ENCODE measurements at places on chromosomes 12 and 14. TPM values are rescaled to one million over a fixed set of nuclear protein-coding genes. Genes with fewer than 3 reads are reported as not detected.

JPH4 gene
- not detected for total RNA-seq

GRCh38 chr12:75322464-75322863 lies 7.7 kb downstream of the CAPS2 start:
- no peaks in the 10 kb centered on the region for H3K27me3 ChIP-seq
- H3K4me3 ChIP-seq: no peak overlapping the region
- no peaks in the 10 kb centered on the region for H3K4me1 ChIP-seq

- H3K4me3 ChIP-seq: no peak overlapping the region
- H3K4me1 ChIP-seq: no peaks in the 10 kb centered on the region
- H3K27me3 ChIP-seq: 0 out of 2 replicates have a peak, but pooled peaks cover 7% of the 10 kb centered on the region
- H3K27ac ChIP-seq: no peak overlapping the region
These were observed 14.5 kb downstream of the OAS2 start for GRCh38 chr12:112992541-112993398.

GRCh38 chr12:50132505-50133135 lies 20.6 kb downstream of the COX14 start:
- no peak overlapping the region for H3K27ac ChIP-seq
- no peaks in the 10 kb centered on the region for H3K4me1 ChIP-seq
- H3K27me3 ChIP-seq: no peaks in the 10 kb centered on the region
- H3K36me3 ChIP-seq: peaks cover 77% of the 10 kb centered on the region

DNA sequence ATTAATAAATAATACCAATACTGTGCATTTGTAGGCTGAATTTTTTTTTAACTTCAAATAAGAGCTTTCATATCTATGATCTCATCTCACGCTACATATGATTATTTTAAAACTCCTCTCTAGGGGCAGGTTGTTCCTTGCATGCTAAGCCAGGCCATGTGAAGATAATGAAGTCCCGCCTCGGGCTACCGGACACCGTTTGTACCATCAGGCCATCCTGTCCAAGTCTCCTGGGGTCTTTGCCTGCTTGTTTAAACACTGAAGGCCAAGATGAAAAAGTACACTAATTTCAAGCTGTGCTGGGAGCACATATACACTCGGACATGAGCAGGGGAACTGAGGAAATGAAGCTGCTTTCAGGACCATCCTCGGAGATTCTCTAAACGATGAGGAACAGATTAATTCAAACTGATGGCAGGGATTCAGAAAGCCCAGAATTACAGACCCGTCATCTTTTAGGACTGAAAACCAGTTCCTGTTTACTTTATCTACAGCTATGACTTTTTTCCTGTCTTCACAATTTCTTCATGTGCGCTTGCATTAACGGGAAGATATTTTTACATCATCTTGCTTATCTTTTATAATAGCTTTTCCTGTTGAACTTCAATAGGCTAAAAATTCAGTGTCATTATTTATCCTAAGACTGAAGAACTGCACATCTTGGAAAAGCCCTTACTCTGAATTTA lies 6.3 kb upstream of the ABHD12B start:
- H3K27ac ChIP-seq: no peak overlapping the region
- H3K27me3 ChIP-seq: no peaks in the 10 kb centered on the region
- no peaks in the 10 kb centered on the region for H3K36me3 ChIP-seq
- DNase-seq: no peak
- no peak overlapping the region for H3K4me3 ChIP-seq
- peaks cover 11% of the 10 kb centered on the region for H3K4me1 ChIP-seq

CCDC196 gene
- total RNA-seq: not detected

CLECL1 gene
- not detected for total RNA-seq

- H3K4me3 ChIP-seq: no peak overlapping the region
- H3K36me3 ChIP-seq: peaks cover 9% of the 10 kb centered on the region
- H3K4me1 ChIP-seq: peaks cover 45% of the 10 kb centered on the region
- DNase-seq: peak; percentile 67
- H3K27ac ChIP-seq: no peak overlapping the region
These were observed 11.5 kb downstream of the RITA1 start for GRCh38 chr12:113196990-113197389.

GRCh38 chr14:52801014-52801712 lies 9.8 kb upstream of the GNPNAT1 start:
- H3K27me3 ChIP-seq: no peaks in the 10 kb centered on the region
- DNase-seq: peak; percentile 79
- no peaks in the 10 kb centered on the region for H3K36me3 ChIP-seq
- peak overlapping the region; percentile 89 for H3K27ac ChIP-seq
- H3K4me1 ChIP-seq: peaks cover 23% of the 10 kb centered on the region

NPFF gene
- total RNA-seq: not detected

GRCh38 chr12:132740652-132741051 lies 21.0 kb downstream of the ANKLE2 start:
- peaks cover 97% of the 10 kb centered on the region for H3K36me3 ChIP-seq
- H3K4me1 ChIP-seq: no peaks in the 10 kb centered on the region
- no peak overlapping the region for H3K27ac ChIP-seq
- DNase-seq: no peak
- no peak overlapping the region for H3K4me3 ChIP-seq

- no peak overlapping the region for H3K27ac ChIP-seq
- H3K4me3 ChIP-seq: no peak overlapping the region
- no peak for DNase-seq
These were observed 424.8 kb downstream of the RAD51B start for GRCh38 chr14:68244262-68244980.

DNA sequence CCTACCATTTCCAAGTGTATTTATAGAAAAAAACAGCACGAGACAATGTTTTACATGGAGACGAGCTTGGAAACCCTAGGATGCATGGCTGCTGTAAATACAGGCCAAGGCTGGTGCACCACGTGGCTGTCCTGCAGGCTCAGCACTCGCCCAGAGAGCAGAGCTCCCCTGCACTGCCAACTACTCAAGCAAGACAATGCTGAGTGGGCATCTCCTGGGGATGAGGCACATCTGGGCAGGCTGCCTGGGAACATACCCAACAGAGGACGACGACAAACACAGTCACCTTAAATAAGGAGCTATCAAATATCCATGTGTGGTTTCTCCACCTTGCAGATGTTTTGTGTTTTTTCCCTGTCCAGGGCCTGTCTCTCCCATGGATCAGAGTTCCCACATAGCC lies 128.3 kb upstream of the PRMT8 start:
- no peaks in the 10 kb centered on the region for H3K4me1 ChIP-seq
- H3K4me3 ChIP-seq: no peak overlapping the region
- no peak for DNase-seq
- peaks cover 58% of the 10 kb centered on the region for H3K27me3 ChIP-seq
- H3K36me3 ChIP-seq: no peaks in the 10 kb centered on the region
- no peak overlapping the region for H3K27ac ChIP-seq

RTL1 gene
- total RNA-seq: not detected

KRT4 gene
- not detected for total RNA-seq

DNA sequence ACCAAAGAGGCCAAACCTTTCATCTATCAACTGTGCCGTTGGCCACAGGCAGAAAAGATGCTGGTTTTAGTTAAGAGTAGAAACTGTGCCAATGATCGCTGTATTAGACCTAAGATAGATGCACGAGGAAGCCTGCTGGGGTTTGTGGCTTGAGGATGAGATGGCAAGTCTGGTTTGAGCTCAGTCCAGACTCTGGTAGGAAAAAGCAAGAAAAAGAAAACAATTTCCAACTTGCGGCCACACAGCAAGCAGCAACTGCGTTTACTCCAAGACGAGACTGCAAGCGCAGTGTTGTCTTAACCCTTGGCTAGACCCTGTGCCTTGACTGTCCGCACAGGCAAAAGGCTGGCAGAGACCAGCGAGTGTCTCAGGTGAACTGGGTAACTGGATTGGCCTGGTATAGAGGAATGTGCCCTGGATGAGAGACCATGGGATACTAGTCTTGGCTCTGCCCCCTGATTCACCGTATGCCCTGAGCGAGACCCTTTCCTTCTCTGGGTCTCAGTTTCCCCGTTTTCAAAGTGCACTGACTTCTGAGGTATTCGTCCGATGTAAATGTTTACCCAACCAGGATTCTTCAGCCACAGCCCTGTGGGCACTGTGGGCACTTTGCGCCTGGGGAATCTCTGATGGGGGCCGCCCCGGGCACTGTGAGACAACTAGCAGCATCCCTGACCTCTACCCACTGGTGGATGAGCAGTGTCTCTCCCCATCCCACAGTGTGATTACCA lies 113.4 kb downstream of the DICER1 start:
- no peak overlapping the region for H3K4me3 ChIP-seq
- H3K36me3 ChIP-seq: no peaks in the 10 kb centered on the region
- DNase-seq: no peak
- H3K27ac ChIP-seq: no peak overlapping the region
- H3K27me3 ChIP-seq: no peaks in the 10 kb centered on the region

- H3K27ac ChIP-seq: no peak overlapping the region
- no peaks in the 10 kb centered on the region for H3K4me1 ChIP-seq
- no peak for DNase-seq
- H3K27me3 ChIP-seq: no peaks in the 10 kb centered on the region
- H3K4me3 ChIP-seq: no peak overlapping the region
These were observed 132.9 kb downstream of the PTPRR start for GRCh38 chr12:70787612-70788011.

GRCh38 chr14:75861161-75861621 lies 120.6 kb downstream of the TGFB3 start:
- no peak overlapping the region for H3K4me3 ChIP-seq
- H3K27ac ChIP-seq: no peak overlapping the region
- peaks cover 5% of the 10 kb centered on the region for H3K4me1 ChIP-seq
- no peak for DNase-seq

DNA sequence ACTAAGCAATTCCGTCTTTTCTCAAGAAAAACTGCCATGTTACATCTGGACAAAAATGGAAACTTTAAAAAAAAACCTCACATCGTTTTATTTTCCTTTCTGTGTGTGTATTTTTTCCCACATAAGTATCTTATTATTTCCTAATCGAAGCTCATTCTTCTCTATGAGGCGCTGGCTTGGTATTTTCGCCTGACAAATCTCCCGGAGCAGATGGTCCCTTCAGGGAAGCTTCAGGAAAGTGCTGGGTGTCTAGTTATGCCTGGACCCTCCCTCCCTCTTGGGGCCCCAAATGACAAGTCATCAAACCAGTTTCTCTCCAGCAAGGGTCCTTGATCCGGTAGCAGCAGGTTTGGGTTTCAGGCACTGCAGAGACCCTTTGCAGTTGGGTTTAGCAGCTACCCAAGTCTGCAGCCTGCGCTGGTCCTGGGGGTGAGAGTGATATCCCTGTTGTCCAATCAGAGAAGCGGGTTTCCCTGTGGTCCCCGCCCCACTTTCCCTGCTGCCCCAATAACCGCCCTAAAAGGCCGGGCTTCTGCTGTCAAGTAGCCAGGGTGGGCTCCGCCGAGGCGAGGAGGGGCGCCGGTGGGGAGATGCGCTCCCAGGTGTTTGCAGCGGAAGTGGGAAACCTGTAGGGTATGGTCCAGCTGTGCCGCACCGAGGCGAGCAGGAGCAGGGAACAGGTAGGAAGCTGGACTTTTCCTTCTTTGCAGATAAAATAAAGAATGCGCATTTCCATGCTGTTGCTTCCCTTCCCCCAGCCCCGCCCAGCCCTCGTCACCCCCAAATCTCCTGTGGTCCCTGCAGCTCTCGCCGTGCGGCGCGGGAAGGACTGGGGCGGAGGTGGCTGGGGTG lies at the start of gene CNTN1:
Gene CNTN1, plus strand, starts transcription at position 527 of the 852 bp plus-strand sequence.
- no peak within 1 kb of the TSS for H3K4me3 ChIP-seq
- H3K4me1 ChIP-seq: no peaks in the 10 kb centered on the region
- no peak for DNase-seq
- H3K36me3 ChIP-seq: no peaks in the 10 kb centered on the region
- peaks cover 19% of the 10 kb centered on the region for H3K27me3 ChIP-seq

DNA sequence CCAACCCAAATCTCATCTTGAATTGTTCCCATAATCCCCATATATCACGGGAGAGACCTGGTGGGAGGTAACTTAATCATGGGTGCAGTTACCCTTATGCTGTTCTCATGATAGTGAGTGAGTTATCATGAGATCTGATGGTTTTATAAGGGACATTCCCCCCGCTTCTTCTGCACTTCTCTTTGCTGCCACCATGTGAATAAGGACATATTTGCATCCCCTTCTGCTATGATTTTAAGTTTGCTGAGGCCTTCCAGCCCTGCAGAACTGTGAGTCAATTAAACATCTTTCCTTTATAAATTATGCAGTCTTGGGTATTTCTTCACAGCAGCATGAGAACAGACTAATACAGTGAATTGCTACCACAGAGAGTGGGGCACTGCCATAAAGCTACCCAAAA lies 179.1 kb downstream of the LRIG3 start:
- no peak overlapping the region for H3K4me3 ChIP-seq
- no peaks in the 10 kb centered on the region for H3K27me3 ChIP-seq
- no peak overlapping the region for H3K27ac ChIP-seq
- no peak for DNase-seq
- H3K4me1 ChIP-seq: peaks cover 10% of the 10 kb centered on the region

DNA sequence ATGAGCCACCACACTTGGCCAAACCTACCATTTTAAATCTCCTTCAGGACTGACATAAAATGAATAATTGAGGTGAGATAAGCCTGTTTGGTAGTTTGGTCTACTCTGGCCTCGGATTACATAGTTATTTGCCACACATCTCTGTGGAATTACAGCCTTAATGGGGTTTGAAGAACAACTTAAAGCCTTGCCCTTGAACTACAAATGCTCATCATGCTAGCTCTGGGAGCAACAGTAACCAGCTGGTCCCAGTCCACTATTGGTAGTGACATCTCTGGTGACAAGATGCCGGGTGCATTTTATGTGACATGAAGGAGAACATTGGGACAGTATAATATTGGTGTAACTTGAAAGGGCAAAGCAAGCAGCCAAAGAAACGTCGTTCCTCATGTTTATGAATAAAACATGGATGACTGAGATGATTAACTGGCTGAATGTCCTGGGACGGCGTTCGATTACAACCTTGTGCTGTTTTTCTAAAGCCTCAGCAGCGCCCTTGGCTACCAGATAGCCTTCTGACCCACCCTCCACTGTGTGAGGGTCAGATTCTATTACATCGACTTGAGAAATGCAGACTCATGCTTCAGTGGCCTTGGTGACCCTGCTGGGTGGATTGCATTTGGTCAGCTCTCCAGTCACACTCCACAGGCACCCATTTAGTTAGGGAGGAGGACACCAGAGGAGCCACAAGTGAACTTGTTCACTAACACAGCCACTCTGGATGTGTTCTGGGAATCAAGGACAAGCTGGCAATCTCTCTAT lies 41.5 kb downstream of the BEST3 start:
- H3K4me1 ChIP-seq: peaks cover 18% of the 10 kb centered on the region
- H3K27me3 ChIP-seq: no peaks in the 10 kb centered on the region
- no peak overlapping the region for H3K27ac ChIP-seq
- DNase-seq: no peak
- H3K36me3 ChIP-seq: no peaks in the 10 kb centered on the region
- H3K4me3 ChIP-seq: no peak overlapping the region

GRCh38 chr12:96392397-96392796 lies 7.8 kb downstream of the CDK17 start:
- 0 out of 2 replicates have a peak, but pooled peaks cover 12% of the 10 kb centered on the region for H3K4me1 ChIP-seq
- no peaks in the 10 kb centered on the region for H3K36me3 ChIP-seq
- no peak overlapping the region for H3K4me3 ChIP-seq
- H3K27me3 ChIP-seq: no peaks in the 10 kb centered on the region
- H3K27ac ChIP-seq: no peak overlapping the region
- DNase-seq: no peak

GRCh38 chr14:42884100-42884499 lies 1277.4 kb downstream of the LRFN5 start:
- H3K4me3 ChIP-seq: no peak overlapping the region
- H3K36me3 ChIP-seq: no peaks in the 10 kb centered on the region
- H3K27ac ChIP-seq: no peak overlapping the region
- H3K4me1 ChIP-seq: no peaks in the 10 kb centered on the region
- no peaks in the 10 kb centered on the region for H3K27me3 ChIP-seq
